ENCODE measurements at places on chromosomes 1 and 21. TPM values are rescaled to one million over a fixed set of nuclear protein-coding genes. Genes with fewer than 3 reads are reported as not detected.

The MPL gene
- total RNA-seq = 0.06 TPM

The IFI6 gene
- 12.7 TPM for total RNA-seq

The ARTN gene
- 0.91 TPM for total RNA-seq

The LAD1 gene
- total RNA-seq = 0.06 TPM

The DNAI4 gene
- 15.3 TPM for total RNA-seq

The FCRL6 gene
- total RNA-seq = not detected

GRCh38 chr1:159056069-159056698 is 20.4 kb downstream of the AIM2 start:
- DNase-seq = no peak

- DNase-seq = no peak
Measured at GRCh38 chr1:201782353-201782752, 46.6 kb upstream of the IPO9 start.

GRCh38 chr21:14383596-14384180 is 742 bp upstream of the HSPA13 start:
- DNase-seq = no peak

DNA sequence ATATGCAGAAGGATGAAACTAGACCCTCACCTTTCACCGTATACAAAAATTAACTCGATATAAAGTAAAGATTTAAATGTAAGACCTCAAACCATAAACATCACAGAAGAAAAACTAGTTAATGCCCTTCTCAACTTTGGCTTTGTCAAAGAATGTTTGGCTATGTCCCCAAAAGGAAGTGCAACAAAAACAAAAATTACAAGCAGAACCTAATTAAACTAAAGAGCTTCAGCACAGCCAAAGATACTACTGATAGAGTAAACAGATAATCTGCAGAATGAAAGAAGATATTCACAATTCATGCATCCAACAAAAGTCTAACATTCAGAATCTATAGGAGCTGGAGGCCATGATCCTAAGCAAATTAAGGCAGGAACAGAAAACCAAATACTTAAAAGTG is 824.6 kb upstream of the NEGR1 start:
- DNase-seq = no peak
